ENCODE measurements at places on chromosomes 4 and X.

- DNase-seq: no peak
Observed at GRCh38 chr4:112504807-112505206, 11.2 kb downstream of the NEUROG2 start.

- no peak for DNase-seq
Observed at GRCh38 chrX:123975180-123975579, 13.7 kb downstream of the STAG2 start.

DNA sequence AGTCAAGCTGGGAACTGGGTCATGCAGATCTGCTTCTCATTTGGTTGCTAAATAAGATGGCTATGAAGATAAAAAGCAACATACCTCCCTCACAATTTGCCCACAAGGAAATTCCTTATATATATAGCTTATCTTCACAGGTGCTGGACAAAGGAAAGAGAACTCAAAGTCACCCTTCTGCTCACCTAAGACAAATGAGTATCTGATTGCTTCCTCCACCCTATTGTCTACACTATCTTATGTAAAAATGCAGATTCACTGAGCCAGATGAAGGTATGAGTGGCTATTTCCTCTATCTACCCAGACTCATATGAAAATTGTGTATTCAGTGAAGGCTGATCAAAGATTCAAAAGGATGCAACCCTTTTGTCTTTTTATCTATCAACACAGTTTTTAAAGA lies 50.8 kb downstream of the CHM start:
- DNase-seq: no peak

GRCh38 chrX:154490021-154490413 lies 412 bp downstream of the SLC10A3 start:
- no peak for DNase-seq

DNA sequence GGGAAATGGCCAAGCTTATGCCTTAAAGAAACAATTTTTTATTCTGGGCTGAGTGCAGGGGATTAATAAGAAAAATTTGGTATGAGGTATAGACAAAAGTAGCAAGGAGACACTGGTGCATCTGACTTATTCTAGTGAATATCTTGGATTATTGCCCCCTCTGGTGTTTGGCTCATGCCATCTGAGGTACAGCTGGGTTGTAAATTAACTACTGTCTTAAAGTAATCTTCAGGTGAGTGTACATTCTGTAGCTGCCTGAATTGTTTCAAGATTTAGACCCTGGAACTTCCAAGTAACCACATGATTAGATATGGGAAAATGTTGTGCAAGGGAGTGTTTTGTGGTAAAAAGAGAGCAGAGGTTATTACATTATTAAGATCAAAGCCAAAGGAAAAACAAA lies 988.7 kb downstream of the FAM133A start:
- DNase-seq: no peak

DNA sequence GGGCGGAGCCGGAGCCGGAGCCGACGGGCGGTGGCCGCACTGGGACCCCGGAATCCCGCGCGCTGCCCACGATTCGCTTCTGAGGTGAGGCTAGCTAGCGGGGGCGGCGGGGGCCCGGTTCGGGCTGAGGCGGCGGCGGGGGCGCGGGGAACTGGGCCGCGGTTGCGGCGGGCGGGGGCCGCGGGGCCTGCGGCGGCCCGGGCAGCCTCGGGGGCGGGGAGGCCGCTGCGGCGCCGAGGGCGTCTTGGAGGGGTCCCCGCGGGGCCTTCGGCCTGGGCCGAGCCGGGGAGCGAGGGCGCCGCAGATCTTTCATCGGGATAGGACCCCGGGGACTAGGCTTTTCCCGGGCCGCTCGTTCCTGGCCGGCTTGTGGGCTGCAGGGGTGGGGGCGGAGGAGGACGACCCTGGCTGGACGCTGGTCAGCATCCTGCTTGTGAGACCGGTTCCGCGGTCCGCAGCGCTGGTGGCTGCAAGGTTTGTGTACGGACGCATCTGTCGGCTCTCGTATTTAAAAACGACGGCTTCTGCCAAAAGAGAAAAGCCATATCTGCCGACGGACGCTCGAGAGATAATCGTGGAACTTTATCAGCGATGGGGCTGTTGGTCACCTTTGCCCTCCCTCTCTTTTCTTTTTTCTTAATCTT lies 419 bp downstream of the ADD1 start:
- DNase-seq: no peak

DNA sequence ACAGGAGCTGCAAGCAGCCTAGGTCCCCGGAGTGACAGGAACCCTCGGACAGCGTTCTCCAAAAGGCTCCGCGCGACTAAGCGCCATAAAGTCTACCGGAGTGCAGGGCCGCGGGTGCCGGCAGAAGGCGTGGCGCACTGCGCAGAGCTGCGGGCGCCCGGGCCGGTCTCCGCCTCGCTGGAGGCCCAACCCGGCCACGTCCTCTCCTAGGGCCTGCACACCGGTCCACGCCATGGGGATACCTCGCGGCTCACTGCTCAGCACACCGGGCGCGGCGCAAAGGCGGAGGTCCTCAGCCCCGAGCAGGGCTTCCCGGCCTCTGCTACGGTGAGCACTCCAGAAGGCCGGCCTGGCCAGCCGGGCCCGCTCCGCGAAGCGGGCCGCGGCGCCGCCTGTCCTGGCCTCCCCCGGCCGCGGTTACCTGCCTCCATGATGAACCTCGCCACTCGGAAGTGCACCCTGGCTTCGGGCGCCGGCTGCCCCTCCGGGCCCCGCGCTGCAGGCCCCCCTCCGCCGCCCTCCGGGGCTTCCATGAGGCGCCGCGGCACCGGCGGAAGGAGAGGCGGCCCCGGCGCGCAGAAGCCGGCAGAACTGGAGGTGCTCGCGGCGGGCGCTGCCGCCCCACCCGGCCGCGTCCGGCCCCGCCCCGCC lies at the start of gene CCNQ:
CCNQ (minus strand) TSS at position 599 of the 651 bp plus-strand sequence; CDS start at position 533, 66 bp downstream.
- DNase-seq: no peak

DNA sequence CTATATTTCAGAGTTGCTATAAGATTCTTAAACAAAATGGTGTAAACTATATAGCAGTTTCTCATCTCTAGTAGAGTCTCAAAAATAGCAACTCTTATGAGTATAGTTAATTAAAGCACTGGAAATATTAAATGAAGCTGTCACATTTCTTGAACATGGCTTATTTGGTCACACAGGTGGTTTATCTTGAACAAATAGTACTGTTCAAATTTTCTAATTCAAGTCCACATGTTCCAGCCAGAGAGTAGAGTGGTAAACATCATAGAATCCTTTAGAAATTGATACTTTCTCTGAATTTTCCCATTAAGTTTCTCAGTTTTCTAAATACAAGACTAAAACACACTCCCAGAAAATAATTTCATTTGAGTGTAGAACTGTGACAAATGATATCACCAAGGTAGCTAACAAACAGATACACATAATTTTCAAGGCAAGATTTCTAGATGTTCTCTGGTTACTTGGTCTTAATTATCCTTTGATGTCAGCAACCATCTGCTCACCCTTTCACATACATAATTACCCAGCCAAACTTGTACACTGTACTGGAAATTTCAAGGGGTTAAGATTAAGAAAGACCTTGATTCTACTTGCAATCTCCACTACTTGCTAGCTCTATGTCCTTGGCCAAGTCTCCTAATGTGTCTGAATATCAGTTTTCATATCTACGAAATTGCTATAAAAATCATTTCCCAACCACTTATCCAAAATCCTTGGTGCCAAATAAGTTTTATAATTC lies 24.3 kb upstream of the PAK3 start:
- peak; percentile 71 for DNase-seq

- DNase-seq: no peak
Observed at GRCh38 chrX:133939655-133940302, 45.6 kb downstream of the GPC3 start.

GRCh38 chr4:8205749-8206611 lies 6.9 kb downstream of the SH3TC1 start:
- DNase-seq: no peak

GRCh38 chr4:128315756-128316520 lies 28.3 kb upstream of the PGRMC2 start:
- no peak for DNase-seq

DNA sequence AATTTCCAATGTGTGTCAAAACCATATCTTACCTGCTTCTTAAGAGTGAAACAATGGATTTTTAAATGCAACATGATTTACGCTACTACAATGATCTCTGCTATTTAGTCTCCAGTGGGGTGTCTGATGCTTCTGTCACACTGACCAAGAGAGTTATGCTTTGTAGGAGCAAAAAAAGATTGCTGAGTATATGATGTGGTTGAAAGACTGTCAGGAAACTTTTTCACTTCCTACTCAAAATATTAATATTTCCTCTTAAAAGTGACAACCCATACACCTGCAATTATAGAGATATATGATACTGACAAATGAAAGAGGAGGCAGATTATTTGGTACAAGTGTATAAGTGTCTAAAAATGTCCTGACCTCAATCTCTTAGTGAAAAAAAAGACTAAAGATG lies 105.2 kb upstream of the BMP3 start:
- DNase-seq: no peak

- no peak for DNase-seq
Observed at GRCh38 chr4:52984462-52984881, 122.4 kb downstream of the RASL11B start.

Measured in DMS 273 treated with DMSO at 0.1 percent for 48 hours (cell line).